ENCODE measurements at places on chromosomes 6 and 20.

DNA sequence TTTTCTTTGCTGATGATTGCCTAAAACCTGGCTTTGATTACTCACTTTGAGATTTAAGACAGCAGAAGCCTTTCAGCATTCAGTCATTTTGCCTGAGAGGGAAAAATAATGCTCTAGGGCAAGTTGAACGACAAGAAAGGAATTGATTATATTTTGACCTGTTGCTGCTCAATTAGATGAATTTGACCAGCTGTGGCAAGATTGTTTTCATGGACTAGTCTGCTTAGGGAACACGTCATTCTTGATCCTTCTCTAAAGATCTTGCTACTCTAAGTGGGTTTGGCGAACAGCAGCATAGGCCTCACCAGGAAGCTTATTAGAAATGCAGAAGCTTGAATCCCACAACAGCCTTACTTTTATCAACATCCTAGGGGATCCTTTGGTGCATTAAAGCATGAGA lies 59.7 kb upstream of the PHACTR1 start:
- DNase-seq = no peak

DNA sequence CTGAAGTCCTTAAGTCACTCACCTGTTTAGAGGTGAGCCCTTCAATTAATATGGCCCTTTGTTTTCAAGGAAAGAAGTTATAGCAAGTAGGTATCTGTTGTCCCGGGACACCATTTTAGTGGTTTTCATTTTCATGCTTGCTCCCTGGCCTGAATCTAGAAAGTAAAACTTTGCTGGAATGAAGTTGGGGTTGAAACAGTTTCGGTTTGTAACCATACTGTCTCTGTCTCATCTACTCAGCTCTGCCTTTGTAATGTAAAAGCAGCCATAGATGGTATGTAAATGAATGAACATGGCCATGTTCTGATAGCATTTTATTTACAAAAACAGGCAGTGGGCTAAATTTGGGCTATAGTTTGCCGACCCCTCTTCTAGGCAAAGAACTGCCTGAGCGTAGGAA lies 64.9 kb upstream of the GNRH2 start:
- DNase-seq = no peak

DNA sequence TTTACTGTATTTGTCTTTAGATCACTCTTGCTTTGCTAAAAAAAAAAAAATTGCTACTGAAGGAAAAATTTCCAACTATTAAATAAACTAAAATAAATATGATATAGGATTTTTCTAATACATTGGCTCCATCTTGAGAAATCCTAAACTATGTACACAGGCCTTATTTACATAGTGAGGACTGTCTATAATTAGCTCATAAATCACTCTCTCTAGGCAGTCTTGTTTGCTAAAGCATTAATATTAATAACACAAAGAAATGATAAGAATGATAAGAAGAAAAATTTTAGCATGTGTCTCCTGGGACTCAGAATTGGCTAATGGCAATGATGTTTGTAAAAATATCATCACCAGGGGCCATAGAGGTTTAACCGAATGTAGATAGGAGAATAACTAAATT lies 13.3 kb upstream of the CRYBG1 start:
- DNase-seq = no peak

- no peak for DNase-seq
Observed at GRCh38 chr6:22409486-22409885, 112.7 kb upstream of the PRL start.

GRCh38 chr20:33674294-33675135 lies at the start of gene NECAB3:
Gene NECAB3, minus strand, starts transcription at chr20:33674428. Its CDS starts 76 bp downstream, at chr20:33674352.
- peak; percentile 63 for DNase-seq

GRCh38 chr6:128519931-128520435 lies 416 bp downstream of the PTPRK start:
- no peak for DNase-seq
